DND-41 (cell line): ENCODE measurements at places on chromosomes 7 and 10.

- DNase-seq, result no peak
Observed at GRCh38 chr10:88228130-88228529, 355.0 kb downstream of the RNLS start.

DNA sequence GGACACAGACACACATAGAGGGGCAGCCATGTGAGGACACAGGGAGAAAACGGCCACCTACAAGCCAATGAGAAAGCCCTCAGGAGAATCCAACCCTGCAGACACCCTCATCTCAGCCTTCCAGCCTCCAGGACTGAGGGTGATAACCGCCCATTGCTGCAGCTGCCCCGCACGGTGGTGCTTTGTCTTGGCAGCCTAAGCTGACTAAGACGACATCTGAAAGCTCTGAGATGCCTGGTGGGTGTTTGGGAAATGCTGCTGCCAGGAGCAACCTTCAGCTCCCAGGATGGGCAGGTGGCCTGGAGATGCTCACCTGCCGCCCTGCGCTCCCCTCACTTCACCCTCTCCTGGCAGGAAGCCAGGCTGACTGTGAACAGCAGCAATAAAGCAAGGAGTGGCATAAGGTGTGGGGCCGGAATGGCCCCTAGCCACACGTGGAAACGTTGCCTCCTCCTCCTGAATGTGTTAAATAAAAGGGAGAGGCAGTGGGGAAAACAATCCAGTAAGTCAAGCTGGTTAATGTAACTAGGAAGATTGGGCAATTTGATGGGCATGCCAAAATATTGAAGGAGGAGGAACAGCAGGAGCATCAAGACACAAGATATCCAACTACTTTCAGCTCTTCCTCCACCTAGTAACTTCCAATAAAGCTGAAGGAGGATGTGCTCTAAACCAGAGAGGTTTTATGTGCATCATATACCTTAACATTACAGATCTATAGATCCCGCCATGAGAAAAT is 121.5 kb downstream of the TNS3 start:
- no peak for DNase-seq

GRCh38 chr7:98202367-98203195 is 8.7 kb upstream of the BHLHA15 start:
- peak; percentile 88 for DNase-seq

DNA sequence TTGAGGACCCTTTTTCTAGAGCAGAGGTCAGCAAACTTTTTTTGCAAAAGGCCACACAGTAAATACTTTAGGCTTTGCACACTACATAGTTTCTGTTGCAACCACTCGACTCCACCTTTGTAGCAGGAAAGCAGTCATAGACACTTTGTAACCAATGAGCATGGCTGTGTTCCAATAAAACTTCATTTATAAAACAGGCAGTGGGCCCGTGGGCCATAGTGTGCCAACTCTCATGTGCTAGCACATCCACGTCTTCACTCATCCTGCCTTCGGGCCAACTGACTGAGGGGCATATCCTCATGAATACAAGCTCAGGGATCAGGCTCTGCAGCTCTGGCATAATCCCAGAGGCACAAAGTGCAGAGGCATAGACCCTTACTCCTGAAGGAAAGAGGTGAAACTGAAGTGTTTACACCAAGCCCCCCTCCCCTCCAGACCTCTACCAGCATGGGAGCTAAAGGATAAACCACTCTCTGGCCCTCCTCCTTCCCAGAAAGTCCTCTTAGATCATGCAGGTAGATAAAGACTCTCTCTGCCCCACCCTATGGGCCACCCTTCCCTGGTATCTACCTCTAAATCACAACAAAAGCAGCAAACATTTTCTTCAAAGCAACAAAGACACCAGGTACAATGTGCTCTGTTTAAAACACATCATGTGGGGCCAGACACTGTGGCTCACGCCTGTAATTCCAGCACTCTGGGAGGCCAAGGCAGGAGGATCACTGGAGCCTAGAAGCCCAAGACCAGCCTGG is 71.0 kb downstream of the DLG5 start:
- no peak for DNase-seq

- DNase-seq, result no peak
Observed at GRCh38 chr7:51126813-51127617, 189.6 kb downstream of the COBL start.

DNA sequence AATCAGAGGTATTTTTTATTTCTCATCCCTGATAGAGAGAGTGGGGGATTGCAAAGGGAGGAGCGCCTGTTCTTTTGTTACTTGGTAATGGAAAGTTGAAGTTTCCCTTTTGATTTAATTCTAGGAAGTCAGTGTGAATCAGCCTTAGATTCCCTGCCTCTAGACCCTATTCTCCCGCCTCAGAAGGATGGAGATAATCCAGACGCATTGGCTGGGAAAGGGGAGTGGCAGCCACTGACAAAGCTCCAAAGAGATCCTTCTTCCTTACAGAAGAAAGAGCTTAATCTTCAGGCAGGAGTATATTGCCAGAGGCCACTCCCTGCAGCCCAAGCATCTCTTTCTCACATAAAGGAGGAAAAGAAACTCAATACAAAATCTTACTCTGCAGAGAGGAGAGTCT is 122.3 kb upstream of the GALNT17 start:
- no peak for DNase-seq

DNA sequence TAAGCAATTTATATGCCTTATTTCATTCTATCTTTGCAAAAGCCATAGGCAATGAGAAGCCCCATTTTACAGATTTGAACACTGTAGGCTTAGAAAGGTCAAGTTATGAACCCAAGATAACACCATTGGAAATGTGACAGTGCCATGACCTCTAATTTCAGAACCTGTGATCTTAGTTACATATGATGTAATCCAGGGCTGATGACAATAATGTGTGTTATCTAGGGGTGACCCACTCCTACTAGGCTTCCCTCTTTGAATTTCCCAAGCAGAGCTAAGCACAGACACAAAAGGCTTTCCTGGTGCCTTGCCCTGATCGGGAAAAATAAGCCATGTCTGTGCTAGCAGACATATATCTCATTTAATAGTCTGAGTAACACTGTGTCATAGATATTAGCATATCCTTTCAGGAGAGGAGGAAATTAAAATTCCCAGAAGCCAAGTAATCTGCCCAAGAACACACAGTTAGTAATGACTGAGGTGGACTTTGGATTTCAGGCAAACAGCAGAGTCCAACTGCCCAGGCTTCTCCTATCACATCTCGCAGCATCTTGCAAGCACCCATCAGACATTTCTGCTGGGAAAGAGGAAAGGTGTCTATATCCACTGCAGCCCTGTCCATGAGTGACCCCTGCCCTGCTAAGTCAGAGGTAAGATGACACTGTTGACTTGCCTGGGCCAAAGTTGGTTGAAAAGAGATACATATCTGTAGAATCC is 2.8 kb upstream of the TECTB start:
- DNase-seq, result no peak
